ENCODE measurements at places on chromosomes 6 and 20.

- no peak for DNase-seq
Measured at GRCh38 chr20:20089939-20090338, 37.6 kb downstream of the CFAP61 start.

DNA sequence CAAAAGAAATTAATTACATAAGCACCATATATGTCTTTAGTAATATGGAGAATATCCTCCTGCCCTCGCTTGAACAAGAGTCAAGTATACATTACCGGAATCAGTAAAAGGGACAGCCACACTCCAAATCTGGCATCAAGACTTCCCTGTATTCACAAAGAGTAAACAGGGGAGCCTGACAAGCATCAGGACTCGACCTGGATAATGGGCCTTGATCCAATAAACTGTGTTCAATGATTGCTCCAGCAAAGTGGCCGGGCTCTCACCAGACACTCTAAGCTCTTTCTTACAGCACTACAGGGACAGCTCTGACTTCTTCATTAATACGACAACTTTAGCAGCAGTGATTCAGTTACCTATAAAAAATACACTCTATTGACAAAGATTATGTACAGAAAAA is 307.9 kb upstream of the POU3F2 start:
- DNase-seq: no peak

- no peak for DNase-seq
Measured at GRCh38 chr6:146857980-146858347, 259.2 kb downstream of the ADGB start.

GRCh38 chr6:79684876-79685275 is 53.7 kb downstream of the SH3BGRL2 start:
- DNase-seq: no peak

DNA sequence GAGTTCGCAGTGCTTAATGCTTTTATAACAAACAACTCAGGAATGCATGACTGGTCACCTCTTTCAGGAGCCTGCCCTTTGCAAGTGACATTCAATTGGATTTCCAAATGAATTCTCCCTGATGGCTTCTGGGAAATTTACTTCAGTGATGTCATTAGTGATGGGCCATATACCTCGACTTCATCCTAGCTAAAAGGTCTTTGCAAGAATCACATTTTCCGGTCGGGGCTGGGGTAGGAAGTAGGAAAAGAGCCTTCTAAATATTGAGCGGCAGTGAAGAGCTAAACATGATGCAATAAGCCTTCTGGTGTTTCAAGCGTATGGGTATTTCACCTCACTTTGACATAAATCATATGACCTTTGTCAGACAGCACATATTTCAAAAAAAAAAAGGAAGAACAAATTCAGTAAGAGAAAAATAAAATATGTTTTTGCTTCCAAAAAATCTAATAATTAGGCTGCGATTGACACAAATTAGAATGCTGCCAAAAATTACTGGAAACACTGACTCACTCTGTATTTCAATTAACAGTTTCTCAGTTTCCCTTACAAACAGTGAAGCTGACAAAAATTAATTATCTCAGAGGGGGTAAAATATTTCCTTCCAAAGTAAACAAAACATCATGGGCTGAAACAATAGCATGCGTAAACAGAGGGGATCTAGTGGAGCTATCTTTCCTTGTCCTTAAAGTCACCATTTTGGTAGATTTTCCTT is 39.8 kb downstream of the ADTRP start:
- no peak for DNase-seq

DNA sequence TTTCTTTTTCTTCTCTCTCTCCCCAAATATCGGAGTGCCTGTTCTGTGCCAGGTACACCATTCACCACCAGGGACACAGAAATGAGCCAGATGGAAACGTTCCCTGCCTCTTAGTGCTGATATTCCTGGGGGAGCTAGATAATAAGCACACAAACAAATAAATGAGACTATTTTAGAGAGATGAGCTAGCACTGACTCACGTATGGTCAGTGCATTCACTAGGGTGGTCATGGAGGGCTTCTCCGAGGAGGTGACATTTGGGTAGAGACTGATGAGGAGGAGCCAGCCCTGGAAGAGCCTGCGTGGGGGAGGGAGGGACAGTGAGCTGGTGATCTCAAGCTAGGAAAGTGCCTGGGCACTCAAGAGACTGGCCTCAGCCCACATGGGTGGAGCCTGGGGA is 252.3 kb upstream of the KCNG1 start:
- no peak for DNase-seq

Measured in SK-N-MC (cell line).